GM13976 (cell line): ENCODE measurements at places on chromosomes 1 and 21.

GRCh38 chr1:163697137-163697536 is 375.4 kb downstream of the NUF2 start:
- no peak for DNase-seq

GRCh38 chr21:25422610-25423608 is 184.4 kb downstream of the MRPL39 start:
- no peak for DNase-seq

- DNase-seq = no peak
Measured at GRCh38 chr1:66552287-66552686, 18.3 kb downstream of the SGIP1 start.

GRCh38 chr1:3483801-3484444 is 29.5 kb downstream of the ARHGEF16 start:
- DNase-seq = peak; percentile 85

DNA sequence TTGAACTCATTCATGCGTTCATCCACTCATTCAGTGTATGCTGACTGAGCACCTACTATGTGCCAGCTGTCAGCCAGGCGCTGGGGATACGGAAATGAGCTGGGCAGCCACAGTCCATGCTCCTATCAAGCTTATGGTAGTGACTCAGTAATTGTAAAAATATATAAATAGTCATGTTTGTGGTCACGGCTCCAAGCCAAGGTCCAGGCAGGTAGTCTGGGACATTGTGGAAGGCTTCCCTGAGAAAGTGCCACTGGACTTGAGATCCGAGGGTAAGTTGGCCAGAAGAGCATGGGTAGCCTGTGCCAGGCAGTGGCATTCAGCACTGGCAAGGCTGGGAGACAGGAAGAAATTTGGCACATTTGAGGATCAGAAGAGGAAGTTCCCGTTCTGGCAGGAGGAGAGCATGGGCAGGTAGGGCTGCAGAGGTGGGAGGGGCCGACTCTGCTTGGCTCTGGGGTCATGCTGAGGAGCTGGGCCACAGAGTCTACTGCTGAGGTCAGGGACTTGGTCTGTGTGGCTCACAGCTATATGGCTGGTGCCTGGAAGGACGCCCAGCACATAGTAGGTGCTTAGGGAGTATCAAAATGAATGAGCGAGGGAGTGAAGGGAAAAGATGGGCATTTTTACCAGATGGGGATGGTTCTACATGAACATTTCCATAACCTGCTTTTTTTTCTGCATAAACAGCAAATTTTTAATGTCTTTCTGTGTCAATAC is 6.9 kb downstream of the PTPRF start:
- no peak for DNase-seq

- DNase-seq = no peak
Measured at GRCh38 chr1:160362168-160362957, 4.5 kb upstream of the NHLH1 start.

DNA sequence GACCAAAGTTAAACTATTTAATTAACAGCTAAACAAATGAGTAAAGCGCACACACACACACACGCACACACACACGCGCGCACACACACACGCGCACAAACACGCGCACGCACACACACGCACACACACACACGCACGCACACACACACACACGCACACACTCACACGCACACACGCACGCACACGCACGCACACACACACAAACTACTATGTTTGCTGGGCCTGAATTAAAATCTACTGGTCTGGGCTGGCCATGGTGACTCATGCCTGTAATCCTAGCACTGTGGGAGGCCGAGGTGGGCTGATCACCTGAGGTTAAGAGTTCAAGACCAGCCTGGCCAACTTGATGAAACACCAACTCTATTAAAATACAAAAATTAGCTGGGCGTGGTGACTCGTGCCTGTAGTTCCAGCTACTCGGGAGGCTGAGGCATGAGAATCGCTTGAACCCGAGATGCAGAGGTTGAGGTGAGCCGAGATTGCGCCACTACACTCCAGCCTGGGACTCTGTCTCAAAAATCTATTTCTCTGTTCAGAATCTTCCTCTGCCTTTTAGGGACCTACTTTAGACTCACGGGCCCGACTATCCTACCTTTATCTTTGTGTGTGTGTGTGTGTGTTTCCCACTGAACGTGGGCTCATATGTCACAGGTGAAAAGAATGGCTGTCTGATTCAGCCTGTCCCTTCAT is 37.5 kb upstream of the DNAJC11 start:
- DNase-seq = no peak

DNA sequence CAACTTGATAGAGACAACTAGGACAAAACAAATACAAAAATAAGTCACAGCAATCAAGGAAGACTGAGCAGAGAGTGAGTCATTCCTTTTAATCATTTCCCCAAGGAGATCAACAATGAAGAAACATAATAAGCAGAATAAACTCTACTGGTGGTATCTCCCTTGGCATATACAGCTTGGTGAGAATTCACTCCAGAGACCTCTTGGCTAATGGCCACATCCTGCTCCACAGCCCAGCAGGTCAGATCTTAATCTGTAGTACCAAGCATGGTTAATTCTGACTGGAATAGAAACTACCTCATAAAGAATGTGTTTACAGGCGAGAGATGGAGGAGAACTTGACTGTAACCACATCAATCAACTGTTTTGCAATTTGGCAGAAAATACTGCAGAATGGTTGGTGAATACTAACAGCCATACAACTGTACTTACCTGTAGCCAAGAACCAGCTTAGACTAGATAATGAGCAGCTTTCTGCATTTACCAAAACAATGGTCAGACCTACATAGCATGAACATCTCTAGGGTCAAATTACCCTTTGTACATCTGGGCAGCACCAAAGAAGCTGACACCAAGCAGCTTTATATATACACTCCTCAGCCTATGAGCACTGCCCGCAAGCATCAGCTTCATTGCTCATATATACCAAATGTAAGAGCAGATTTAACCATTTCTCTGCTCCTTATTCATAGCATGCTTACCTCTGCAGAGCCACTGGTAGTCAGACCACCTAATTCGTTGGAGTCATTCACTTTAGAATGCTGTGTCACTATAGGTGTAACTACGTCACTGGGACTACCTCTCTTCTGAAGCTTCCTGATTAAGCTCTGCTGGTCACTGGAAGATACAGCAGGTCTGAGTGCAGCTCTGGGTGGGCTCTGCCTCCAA is 51.0 kb downstream of the KIAA0319L start:
- peak; percentile 60 for DNase-seq

GRCh38 chr1:245990315-245991022 is 516.6 kb downstream of the SMYD3 start:
- DNase-seq = no peak

DNA sequence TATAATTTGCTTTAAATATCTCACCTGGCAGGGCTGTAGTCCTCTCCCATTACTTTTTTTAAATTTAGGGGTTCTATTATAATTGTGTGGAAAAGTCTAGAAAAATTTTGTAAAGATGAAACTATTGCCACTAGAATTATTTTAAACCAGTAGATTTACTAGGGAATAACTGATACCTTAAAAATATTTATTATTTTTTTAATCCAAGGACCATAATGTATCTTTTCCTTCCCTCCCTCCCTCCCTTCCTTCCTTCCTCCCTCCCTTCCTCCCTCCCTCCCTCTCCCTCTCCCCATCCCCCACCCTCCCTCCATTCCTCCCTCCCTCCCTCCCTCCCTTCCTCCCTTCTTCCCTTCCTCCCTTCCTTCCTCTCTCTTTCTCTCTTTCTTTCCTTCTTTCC is 90.5 kb downstream of the DNM3 start:
- DNase-seq = no peak

- DNase-seq = no peak
Measured at GRCh38 chr1:193634470-193634869, 448.1 kb upstream of the B3GALT2 start.

DNA sequence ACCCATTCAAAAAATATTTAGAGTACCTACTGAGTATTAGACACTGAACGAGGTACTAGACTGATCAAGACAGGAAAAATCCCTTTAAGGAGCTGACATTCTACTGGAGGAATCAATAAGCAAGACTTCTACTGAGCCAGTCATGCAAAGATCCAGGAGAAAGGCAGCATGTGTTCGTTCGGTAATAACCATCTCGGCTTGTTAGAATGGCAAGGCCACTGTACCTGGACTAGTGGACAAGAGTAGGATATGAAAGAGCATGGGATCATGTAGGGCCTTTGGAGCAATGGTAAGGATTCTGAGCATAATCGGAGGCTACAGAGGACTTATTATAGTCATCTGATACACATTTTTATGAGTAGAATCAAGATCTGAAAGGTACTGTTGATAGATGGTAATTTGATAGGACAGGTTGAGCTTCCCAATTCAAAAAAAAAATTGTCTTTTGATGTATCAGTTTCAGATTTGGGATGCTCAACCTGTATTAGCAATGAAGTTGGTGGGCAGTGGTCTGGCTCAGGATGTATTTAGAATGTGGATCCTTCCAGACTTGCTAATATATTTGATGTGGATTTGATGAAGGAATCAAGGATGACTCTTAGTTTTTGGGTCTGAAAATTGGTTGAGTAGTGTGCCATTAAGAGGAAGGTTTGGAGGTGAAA is 2.3 kb downstream of the COX20 start:
- no peak for DNase-seq

- no peak for DNase-seq
Measured at GRCh38 chr1:72184099-72184701, 98.1 kb downstream of the NEGR1 start.

DNA sequence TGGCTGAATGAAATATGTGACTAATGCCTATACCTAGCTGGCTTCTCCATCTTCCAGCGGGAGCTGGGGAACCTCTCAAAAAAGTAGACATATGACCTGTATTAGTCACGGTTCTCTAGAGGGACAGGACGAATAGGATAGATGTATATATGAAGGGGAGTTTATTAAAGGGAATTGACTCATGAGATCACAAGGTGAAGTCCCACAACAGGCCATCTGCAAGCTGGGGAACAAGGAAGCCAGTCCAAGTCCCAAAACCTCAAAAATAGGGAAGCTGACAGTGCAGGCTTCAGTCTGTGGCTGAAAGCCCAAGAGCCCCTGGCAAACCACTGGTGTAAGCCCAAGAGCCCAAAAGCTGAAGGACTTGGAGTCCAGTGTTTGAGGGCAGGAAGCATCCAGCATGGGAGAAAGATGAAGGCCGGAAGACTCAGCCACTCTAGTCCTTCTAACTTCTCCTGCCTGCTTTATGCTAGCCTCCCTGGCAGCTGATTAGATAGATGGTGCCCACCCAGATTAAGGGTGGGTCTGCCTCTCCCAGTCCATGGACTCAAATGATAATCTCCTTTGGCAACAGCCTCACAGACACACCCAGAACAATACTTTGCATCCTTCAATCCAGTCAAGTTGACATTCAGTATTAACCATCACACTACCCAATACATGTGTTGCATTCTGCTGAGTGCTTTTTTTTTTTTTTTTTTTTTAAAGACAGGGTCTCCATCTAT is 19.6 kb downstream of the OLIG1 start:
- no peak for DNase-seq

GRCh38 chr1:228647523-228648444 is 87.5 kb upstream of the RHOU start:
- DNase-seq = peak; percentile 29

DNA sequence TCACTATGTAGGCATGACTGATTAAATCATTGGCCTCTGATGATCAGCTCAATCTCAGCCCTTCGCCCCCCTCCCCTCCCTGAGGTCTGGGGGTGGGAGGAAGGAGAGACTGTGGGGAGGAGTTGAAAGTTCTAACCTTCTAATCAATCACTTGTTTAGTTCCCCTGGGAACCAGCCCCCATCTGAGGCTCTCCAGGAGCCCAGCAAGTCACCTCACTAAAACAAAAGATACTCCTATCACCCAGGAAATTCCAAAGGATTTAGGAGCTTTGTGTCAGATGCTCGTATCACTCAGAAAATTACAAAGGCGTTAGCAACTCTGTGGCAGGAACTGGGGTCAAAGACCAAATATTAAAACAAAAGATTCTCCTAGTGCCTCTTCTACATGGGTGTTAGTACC is 21.6 kb downstream of the SYF2 start:
- no peak for DNase-seq

DNA sequence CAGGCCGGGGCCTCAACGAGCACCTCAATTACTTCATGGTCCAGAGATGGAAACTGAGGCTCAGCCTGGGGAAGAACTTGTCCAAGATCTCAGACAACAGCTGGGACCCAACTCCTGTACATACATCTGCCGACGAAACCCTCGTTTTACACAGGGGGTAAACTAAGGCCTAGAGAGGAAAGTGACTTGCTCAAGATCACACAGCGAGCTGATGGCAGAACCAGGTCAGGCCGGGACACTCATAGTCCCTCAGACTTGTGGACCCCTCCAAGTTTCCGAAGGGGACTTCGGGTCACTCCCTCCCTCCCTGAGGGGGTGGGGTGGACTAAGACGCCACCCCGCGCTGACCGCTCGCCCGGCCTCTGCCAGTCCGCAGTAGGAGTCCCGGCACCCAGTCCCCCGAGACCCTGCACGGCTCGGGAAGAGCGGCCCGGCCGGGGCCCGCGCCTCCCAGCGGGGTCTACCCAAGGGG is 430 bp downstream of the WASF2 start:
- DNase-seq = no peak

DNA sequence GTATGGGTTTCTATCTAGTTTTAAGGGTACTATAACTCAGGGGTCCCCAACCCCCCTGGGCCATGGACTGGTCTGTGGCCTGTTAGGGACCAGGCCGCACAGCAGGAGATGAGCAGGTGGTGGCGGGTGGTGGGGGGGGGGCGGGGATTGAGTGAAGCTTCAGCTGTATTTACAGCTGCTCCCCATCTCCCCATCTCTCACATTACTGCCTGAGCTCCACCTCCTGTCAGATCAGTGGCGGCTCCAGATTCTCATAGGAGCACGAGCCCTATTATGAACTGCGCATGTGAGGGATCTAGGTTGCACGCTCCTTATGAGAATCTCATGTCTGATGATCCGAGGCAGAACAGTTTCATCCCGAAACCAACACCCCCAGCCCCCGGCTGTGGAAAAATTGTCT is 95.1 kb upstream of the SLC45A1 start:
- no peak for DNase-seq

DNA sequence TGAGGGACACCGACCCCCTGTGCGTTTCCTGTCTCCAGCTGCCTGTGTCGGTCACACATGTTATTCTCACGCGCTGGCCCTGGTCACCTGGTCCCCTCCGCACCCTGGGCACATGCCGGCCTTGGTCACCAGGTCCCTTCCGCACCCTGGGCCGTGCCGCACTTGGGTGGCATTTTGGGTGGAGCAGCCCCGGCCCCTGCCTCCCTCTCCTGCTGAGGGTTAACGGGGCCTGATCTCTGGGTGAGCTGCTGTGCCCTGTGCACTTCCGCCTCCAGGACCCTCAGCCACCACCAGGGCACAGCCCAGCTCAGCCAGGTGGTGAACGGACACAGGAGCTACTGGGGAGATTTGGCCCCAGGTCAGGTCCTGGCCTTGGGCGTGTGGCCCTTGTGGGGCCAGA is 26.6 kb downstream of the RRP1 start:
- no peak for DNase-seq

DNA sequence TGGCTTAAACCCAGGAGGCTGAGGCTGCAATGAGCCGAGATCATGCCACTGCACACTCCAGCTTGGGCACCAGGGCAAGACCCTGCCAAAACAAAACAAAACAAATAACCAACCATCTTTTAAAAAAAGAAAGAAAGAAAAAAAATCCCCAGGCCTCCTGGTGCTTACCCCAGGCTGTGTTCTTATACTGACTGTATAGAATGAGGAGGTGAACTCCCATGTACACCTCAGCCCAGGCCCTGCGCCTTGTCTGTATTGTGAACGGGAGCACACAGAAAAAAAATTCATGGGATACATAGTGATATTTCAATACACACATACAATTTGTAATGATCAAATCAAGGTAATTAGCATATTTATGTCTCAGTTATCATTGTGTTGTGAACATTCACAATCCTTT is 14.1 kb downstream of the RPL5 start:
- no peak for DNase-seq
